ENCODE measurements at places on chromosomes 7 and 10.

- DNase-seq: no peak
Observed at GRCh38 chr7:36614959-36615358, 109.3 kb downstream of the AOAH start.

GRCh38 chr10:79246209-79246581 is 101.1 kb upstream of the PPIF start:
- peak; percentile 25 for DNase-seq

DNA sequence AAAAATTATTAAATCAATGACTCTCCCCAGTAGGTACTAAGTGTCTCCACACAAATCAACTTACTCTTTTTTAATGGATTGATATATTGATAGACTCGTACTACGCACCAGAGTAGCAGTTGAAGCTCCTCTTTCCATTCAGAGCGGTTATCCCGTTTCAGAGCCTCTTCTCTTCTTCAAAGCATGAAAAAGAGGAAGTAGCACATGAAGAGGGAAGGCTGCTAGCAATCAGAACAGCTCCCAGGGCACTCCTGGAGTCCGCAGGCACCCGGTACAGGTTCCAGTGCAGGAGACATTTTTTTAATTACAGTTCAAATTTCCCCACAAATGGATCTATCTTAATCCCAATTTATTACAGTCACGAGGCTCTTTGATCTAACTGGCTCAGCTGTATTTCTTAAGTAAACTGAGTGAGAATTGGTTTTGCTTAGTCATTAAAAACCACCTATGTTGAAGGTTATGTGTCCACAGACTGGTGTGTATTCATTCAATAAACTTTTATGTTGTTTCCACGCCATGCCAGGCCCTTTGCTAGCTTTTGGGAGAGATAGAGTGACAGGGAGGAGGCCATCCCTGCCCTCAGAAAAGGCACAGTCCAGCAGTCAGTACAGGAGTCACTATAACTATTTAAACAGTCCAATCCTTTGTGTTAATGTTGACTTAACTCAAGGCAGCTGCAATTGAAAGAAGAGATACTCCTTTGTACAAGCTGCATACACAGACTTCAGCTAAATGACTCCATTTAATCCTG is 32.1 kb upstream of the CALN1 start:
- no peak for DNase-seq

DNA sequence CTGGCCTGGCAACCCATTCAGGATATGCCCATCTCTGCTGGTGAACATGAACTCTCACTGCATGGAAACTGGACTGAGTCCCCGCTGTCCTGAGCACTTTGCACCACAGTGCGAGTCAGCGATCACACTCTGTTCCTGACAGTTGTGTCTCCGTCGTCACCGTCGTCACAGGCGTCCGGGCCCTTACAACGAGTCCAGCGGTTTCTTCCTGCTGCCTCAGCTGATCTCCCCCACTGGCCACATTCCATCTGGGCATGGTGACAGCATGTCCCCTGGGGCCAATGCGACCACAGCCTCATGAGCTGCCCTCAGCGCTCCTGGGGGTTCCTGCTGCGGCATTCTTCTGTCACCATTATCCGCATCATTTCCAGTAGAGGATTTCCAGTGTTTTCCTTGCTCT is 76.8 kb upstream of the KLF6 start:
- peak; percentile 79 for DNase-seq

- DNase-seq: no peak
Observed at GRCh38 chr7:66083677-66084076, 8.1 kb downstream of the ASL start.

DNA sequence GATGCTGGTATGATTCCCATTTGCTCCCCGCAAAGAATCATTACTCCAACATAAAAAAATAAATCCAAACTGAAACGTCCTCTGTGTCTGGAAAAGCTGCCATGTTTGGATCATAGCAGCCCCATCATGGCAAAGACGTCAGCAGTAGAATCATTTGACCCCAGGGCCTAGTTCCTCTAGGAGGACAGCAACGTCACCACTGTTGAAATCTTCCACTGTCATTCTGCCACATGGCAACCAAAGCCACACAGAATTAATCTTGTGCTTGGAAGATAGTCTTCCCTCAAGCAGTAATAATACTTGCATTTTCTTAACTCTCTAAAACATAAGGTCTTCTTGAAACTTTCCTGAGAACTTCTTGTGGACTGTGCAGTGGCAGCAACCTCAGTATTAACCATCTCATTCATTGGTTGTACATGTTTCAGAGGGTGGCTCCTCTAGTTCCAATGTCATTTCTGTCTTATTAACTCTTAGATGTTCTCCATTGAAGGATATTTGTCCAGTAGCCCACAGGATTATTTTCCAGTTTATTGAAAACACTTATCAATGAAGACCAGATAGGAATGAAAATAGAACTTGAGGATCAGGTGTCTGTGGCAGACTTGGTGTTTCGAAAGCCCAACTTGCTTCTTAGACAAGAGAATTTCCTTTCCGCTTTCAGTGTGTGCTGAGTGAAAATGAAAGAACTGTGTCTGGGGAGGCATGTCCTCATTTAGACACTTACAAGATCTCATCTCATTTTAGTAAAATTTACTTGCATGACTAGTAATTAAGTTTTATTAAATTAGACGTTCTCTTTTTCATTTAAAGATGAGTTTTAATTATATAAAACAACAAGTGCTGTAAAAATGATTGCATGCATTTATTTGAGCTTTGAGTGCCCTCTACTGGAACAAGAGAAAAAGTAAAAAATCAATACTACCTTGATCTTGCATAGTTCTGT is 28.9 kb upstream of the INHBA start:
- peak; percentile 10 for DNase-seq

- DNase-seq: no peak
Observed at GRCh38 chr7:27094304-27095049, 1.3 kb downstream of the HOXA1 start.

DNA sequence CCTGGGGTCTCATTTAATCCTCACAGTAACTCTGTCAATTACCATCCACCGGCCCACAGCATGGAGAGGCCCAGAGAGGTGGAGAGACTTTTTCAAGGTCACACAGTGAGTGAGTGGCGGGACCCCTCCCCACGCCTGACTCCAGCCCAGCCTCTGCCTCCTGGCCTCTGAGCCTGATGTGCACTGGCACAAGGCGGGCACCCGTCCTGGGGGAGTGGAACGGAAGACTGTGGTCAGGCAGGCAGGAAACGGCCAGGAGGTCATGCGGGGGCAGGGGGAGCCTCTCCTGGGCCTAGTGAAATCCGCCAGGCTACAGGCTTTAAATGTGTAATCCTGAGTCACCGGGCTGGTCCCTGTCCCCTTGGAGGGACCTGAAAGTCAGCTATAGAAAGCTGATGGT is 32.2 kb downstream of the ZCCHC24 start:
- no peak for DNase-seq

DNA sequence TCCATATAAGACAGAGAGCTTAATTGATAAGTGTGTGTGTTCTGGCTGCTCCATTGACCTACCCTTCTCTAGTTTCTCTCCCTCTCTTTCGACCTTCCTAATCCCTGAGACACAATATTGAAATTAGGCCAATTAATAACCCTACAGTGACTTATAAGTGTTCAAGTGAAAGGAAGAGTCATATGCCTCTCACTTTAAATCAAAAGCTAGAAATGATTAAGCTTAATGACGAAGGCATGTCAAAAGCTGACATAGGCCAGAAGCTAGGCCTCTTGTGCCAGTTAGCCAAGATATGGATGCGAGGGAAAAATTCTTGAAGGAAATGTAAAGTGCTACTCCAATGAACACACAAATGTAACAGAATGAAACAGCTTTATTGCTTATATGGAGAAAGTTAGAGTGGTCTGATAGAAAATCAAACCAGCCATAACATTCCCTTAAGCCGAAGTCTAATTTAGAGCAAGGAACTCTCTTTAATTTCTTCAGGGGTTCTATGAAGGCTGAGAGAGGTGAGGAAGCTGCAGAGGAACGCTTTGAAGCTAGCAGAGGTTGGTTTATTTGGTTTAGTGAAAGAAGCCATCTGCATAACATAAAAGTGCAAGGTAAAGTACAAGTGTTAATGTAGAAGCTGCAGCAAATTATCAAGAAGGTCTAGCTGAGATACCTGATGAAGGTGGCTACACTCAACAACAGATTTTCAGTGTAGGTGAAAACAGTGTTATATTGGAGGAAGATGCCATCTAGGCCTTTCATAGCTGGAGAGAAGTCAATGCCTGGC is 53.8 kb downstream of the ST7 start:
- no peak for DNase-seq

GRCh38 chr7:115008465-115009114 is 86.7 kb downstream of the MDFIC start:
- DNase-seq: no peak

DNA sequence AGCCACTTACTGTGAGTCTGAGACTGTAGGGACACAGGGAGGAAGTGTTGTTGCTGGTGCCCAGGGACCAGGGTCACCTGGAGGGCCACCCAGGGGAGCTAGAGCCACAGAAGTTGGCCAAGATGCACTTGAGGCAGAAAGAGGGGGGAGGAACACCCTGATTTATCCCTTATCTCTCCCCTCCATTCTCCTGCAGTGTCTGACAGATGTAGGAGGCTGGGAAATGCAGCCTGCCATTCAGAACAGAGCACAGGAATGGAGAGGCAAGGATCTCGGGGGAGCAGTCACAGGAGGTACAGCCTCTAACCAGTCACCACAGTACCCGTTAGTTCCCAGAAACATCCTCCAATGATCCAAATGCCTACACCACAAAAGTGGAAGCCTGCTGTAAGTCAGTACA is 118.4 kb upstream of the SLC26A5 start:
- no peak for DNase-seq

DNA sequence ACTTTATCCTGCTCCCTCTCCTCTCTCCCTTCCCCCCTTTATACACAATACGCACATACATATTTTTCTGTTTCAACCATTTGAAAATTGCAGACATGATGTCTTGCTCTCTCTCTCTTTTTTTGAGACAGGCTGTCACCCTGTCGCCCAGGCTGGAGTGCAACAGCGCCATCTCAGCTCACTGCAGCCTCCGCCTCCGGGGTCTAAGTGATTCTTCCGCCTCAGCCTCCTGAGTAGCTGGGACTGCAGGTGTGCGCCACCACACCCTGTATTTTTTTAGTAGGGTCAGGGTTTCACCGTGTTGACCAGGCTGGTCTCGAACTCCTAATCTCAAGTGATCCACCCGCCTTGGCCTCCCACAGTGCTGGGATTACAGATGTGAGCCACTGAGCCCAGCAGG is 38.5 kb downstream of the KLHDC10 start:
- no peak for DNase-seq

DNA sequence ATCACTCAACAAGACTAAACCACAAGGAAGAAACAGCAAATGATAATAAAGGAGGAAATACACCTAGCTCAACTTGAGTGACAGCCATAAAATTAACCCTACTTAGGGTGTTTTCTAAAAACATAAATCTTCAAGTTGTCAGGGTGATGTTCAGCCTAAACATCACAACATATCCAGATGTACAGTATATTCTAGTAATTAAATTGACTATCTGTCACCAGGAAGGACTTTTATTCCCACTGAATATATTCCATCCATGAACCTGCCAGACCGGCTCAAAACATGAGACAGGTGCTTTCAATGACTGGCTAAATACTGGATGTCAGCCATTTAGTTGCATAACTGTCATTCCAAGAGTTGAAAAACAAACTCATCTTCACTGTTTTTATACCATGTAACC is 298.1 kb upstream of the NEBL start:
- DNase-seq: peak; percentile 73

- DNase-seq: peak; percentile 28
Observed at GRCh38 chr10:36492590-36493515, 632.5 kb upstream of the ANKRD30A start.

GRCh38 chr10:3814838-3815220 is 29.8 kb upstream of the KLF6 start:
- DNase-seq: no peak

GRCh38 chr10:82980321-82980720 is 1105.3 kb downstream of the NRG3 start:
- no peak for DNase-seq

DNA sequence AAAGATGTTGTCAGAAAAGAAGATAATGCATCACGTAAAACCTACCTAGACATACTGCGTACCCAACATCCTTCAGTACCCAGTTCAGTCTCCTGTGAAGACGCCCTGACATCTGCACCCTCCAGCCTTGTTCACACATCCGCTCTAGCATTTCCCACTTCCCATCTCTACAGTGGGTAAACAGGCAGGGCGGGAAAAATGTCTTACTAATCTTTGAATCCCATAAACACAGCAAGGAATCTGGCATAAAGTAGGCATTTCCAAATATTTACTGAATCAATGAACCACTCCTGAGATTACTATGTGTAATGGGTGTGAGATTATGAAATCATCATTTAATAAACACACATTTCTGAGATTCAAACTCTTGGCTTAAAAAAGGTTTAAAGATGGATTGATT is 132.8 kb downstream of the GLI3 start:
- DNase-seq: no peak

GRCh38 chr7:43081603-43082002 is 30.8 kb upstream of the HECW1 start:
- DNase-seq: no peak

DNA sequence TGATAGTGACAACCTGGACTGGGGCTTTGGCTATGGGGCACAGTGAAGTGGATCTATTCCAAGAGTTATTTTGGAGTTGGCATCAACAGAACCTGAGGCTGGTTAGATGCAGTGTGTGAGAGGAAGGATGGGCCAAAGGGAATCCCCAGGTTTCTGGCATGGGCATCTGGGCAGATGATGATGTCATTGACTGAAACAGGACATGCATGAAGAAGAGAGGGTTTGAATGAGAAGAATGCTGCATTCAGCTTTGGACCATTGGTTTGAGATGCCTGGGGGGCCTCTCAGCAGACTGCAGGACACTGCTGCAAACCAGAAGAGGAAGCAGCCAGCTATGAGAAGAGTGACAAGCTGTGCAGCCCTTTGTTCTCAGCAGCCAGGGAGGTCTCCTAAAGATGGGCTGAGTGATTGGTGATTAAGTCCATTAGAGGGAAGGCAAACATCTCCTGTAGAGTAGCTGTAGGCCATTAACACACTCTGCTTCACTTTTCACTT is 23.1 kb upstream of the PIK3CG start:
- peak; percentile 98 for DNase-seq

DNA sequence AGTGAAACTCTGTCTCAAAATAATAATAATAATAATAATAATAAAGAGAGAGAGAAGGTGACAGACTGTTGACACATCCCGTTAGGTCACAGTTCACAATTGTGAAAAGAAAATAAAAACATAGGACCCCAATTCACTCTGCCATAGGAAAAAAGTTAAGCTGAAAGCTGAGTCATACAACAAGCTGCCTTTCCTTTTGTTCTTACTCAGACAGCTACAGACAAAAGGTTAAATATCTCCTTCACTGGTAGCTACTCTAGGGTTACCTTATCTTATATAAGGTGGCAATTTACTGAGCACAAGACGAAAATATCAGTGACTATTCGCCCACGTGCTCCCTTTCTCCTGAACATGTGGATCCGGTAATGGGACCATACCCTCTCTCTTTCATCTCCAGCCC is 17.5 kb downstream of the TUBAL3 start:
- no peak for DNase-seq

GRCh38 chr10:117531371-117532002 is 11.1 kb upstream of the EMX2 start:
- DNase-seq: no peak

DNA sequence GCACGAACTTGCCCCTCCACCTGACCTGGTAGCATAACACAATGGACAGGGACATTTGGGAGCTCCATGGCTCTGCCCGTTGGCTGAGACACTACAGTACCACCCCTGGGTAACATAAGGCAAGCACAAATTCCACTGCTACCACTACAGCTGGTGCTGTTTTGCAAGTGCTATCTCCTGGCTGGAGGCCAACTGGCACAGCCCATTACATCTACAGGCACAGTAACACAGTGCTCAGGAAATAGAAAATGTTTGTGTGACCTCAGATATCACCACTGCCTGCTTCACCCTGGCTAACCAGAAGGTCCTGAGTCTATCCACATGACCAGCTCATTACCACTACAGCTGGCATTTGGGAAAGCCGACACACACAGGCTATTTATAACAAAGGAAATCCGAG is 631.1 kb upstream of the MBL2 start:
- peak; percentile 40 for DNase-seq
